ENCODE measurements at places on chromosomes 5 and 9.

DNA sequence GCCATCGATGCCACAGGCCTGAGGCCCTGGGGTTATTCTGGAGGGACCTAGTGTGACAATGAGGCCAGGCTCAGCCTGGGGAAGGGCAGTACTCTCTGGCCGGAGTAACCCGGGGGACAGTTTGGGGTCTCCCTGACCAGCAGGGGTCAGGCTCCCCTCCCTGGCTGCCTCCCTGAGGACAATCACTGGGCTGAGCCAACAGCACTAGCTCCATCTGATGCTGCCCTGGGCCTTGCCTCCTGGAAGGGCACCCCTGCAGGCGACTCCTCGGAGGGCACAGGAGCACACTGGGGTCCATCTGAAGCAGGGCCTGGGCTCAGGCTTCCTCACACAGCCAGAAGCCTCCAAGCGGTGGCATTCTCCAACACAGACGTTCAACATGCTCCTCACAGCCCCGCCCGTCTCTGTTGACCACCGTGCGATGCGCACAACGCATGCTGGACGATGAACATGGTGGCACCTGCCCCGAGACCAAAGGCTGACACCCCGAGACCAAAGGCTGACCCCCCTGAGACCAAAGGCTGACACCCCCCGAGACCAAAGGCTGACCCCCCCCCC is 68.3 kb downstream of the ADAMTS2 start:
- no peak for DNase-seq

DNA sequence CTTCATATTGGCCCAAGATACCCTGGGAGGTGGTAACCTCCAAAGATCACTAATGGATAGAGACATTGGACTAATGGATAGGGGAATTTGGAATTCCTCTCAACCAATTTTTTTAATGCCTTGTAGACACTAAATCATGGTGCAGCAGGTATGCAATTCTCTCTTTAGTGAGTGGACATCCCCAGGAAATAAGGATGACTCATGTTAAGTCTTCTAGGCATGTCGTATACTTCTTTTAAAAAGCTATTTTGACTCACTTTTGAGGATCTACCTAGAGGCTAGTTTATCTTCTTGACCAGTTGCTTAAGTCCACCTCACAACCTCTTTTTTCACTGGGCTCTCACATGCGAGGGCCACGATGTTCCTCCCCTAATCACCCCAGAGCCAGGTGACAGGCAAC is 211.6 kb upstream of the CDH12 start:
- no peak for DNase-seq

DNA sequence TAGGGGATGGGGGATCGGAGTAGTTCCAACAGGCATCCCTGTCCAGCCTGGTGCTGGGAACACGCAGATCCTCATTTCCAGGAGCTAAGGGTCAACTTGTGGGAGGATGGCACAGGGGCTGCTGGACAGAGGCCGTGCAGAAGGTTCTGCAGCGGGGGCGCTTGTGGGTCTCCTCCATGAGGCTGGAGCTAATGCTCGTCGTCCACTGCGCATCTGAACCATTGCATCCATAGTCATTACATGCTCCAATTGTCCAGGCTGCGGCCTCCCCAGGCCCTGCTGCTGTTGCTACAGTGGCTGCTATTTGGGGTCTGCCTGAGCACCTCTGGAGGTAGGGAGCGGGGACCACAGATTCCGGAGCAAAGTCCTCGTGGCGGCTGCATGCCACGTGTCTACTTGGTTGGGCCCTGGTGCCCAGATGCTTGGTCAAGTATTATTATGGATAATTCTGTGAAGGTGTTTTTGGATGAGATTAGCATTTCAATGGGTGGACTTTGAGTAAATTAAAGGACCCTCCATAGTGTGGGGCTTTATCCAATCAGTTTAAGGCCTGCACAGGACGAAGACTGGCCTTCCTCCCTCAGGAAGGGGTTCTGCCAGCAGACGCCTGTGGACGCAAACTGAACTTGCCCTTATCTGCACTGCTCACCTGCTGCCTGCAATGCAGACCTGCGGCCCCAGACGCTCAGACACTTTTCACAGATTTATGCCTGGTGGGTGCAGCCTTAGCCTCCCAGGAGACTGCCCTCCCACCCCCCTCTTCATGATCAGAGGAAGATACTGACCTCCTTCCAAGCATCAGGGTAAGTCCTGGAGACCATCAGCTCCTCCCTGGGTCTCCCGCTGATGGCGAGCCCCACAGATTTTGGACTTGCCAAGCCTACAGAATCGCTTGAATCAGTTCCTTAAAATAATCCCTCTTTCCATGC is 127.5 kb upstream of the IRX4 start:
- DNase-seq = no peak

- DNase-seq = no peak
Measured at GRCh38 chr5:179357031-179357430, 11.8 kb upstream of the ADAMTS2 start.

DNA sequence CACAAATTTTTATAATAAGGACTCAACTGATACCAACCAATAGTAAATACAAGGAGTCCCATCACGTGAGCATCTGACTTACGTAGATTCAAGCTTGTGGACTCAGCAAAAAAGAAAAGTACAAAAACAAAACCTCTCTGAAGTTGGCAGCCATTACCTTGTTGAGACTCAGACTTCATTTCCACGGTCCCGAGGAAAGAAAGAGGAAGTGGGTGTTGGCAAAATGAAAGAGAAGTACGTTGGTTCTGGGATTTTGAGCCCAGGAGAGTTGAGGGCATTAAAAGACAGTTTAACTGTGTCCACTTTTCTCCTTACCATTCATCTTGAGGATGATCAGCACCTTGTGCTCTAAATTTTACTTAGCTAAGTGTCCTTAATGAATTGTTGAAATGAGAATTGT is 26.7 kb downstream of the NCBP1 start:
- no peak for DNase-seq

DNA sequence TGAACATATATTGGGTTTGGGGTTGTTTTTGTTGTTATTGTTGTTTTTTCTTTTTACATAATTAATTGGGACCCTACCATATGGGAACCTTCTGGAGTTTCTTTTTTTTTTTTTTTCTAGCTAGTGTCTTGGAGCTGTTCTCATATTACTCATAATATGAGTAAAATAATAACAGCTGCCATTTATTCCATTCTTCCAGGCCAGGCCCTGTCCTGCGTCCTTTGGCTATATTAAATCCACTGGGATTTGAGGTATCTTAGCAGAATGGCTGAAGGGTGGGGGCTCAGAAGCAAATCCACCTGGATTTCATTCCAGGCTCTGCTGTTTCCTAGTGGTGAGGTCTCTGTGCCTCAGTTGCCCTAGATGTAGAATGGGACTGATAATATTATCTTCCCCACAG is 47.2 kb upstream of the RPL26L1 start:
- no peak for DNase-seq

GRCh38 chr9:135334953-135335460 is 144.6 kb upstream of the PPP1R26 start:
- no peak for DNase-seq

GRCh38 chr5:68077349-68077894 is 138.1 kb upstream of the PIK3R1 start:
- DNase-seq = no peak

DNA sequence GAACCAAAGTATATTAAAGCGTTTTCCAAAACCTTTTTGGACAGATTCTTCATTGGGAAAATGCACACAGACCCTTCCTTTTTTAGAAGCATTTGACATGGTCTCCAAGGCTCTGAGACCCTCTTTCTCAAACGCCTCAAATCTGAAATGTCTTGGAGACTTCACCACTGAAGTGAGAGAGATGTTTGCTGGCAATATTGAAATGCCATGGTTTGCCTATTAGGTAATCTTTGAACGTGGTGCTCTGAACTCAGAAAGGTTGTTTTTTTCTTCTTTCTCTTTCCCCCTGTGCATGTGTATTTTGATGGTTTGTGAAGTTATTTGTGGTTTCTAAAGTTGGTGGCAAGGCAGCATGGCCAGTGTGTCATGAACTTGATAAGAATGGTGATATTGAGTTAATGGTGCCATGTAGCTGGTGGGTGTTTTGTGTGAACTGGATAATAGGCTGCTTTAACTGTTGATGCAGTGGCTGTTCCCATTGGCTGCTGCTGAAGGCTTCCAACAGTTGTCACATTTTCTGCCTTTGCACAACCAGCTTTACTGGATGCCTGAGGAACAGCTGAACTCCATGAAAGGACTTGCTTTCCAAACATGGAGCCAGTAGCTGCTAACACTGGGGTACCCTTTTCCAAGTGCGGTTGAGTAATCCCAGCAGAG is 1.7 kb downstream of the PALM2AKAP2 start:
- DNase-seq = no peak

GRCh38 chr5:131622633-131623032 is 12.4 kb downstream of the RAPGEF6 start:
- DNase-seq = no peak

DNA sequence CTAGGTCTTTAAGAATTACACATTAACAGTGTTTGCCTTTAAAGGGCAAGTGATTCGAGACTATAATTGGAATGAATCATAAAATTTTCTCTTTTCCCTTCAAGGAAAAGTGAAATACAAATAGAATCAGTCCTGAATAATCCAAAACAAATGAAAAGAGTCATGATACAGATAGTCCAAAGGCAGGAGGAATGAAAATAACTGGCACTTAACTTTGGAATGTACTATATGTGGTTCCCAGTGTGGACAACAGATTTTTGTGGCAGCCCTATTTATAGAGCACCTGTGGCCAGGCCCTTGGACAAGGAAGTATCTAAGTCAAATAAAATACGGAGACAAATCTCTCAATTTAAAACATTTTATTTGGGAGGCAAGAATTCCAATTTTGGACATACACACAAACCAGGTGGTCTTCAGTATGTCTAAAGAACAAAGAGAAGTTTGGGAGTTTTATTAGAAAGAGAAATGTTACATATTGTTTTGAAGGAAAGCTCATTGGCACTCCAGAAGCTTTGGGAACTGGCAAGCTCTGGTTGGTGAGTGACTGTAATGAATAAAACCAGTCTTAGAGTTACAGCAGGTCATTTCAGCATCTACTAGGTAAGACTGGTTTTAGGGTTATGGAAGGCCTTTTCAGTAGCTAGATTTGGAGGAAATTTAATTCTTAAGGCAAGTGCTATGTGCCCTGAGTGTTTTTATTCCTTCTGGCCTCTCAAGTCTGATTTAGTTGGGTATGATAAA is 116.0 kb upstream of the PAM start:
- DNase-seq = no peak

DNA sequence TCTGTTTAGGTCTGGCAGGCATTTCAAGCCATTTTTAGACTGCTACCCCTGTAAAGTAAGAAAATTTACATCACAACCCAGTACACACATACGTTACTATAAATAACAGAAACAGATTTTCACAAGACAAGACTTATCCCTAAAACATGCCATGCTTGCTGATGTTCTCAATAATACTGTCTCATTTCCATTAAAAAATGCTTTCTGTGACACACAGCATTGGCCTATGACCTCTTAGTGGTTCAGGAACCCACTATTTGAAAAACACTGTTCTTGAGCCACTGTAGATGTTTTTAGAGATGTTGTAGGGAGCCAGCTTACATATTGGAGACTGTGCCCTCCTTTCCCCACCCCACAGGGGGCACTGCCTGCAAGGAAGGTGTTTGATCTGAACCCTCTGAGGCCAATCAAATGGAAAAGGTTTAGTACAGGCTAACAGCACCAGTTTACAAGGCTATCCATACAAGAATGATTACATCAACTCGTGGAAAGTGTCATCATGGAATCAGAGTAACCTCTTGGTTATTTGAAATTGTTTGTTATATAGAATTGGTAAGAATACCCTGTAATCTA is 30.8 kb downstream of the ZSWIM6 start:
- DNase-seq = no peak

GRCh38 chr5:72036951-72037350 is 70.3 kb upstream of the MAP1B start:
- DNase-seq = no peak

GRCh38 chr5:56964173-56964572 is 12.2 kb upstream of the MIER3 start:
- DNase-seq = no peak

DNA sequence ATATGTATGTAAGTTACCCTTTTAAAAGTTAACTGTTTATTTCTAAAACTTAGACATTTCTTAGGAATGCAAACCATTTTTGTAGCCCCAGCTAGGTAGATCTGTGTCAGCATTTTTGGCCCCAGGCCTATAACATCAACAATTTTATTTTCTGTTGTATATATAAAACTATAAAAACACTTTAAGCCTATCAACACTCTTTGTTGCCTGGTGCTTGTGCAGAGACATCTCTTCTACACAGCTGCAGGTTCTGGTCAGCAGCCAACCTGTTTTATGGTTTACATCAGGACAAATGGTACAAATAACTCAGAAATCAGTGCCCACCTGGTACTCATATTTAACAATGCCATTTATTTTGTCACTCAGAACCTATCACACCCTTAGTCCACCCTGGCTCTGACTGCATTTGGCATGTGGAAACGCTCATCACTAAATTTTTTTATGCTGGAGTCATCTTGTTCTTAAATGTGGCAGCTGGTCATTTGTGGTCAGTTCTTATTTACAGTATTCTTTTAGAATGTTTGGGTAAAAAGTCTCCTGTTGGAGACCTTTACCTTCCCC is 173.4 kb downstream of the DNAH5 start:
- no peak for DNase-seq

DNA sequence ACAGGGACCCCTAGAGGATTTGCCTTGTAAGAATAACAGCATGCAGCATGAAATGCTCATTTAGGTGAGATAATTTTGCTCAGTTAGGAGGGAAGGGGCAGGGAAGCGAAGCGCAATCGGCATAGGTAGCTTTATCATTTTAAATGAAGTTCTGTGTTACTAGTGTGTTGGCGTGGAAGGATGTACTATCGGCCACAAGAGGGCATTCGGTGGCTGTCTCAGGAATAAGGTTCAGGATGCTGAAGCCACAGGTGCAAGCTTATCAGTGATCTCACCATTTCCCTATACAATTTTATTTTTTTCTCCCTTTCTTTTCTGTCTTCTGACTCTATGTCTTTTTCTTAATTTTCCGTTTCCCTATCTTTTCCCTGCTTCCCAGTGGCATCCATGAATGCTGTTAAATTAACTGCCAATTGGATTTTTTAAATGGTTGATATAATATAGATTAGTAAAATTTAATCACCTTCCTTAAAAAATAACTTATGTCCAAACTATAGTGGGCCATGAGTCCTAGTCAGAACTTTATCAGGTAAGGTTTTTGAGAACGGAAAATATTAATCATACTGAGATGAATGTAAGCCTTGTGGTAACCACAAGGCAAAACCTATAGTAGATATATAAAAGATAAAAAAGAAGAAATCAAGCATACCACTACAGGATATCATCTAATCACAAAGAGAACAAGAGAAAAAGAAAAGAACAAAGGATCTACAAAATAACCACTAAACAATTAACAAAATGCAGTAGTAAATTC is 1.2 kb upstream of the INSL6 start:
- DNase-seq = no peak

All from activated B cell treated with CpG ODN at 0.5 μM for 24 hours (primary cell).